ENCODE measurements at places on chromosomes 16 and 17. TPM values are rescaled to one million over a fixed set of nuclear protein-coding genes. Genes with fewer than 3 reads are reported as not detected.

GRCh38 chr17:69978056-69978646, 96.9 kb upstream of the KCNJ16 start:
- DNase-seq, result no peak

DNA sequence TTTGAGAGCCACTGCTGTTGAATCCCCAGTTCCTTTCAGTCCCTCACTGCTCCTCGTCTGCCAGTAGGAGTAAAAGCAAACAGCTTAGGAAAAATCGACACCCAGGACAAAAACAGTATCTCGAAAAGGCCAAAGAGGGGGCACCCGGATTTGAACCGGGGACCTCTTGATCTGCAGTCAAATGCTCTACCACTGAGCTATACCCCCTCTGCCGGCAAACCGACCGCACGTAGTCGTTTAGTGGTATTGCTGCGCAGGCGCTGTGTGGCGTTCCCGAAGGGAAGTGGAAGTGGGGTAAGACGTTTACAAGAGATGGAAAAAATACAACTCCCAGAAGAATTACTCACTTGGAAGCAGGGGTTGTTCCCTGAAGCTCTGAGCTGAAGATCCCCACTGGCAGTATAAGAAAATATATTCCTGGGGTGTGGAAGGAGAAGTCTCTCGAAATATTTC, 2.2 kb upstream of the PLXDC1 start:
- DNase-seq, result peak; percentile 84

The ACSM2A gene
- not detected for total RNA-seq

GRCh38 chr16:79150632-79151310, 449.8 kb downstream of the MAF start:
- DNase-seq, result no peak

- DNase-seq, result no peak
Observed at GRCh38 chr17:29068818-29069217, 25.9 kb downstream of the PIPOX start.

The DNAAF8 gene
- 0.36 TPM for total RNA-seq

The TLCD3B gene
- 0.12 TPM for total RNA-seq

DNA sequence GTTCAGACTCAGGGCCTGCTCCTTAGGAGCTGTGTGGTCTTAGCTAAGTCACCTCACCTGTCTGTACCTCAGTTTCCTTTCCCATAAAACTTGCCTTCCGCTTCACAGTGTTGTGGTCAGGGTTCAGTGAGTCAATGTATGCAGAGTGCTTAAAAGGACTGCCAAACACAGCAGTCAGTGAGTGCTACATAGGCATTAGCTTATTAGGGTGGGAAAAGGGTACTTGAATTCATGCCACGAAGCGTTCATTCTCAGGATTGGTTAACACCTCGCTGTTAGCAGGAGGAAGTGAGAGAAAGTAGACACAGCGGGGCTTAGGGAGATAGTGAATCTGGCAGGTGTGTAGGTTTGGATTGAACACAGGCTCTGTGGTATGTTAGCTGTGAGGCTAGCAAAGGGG, 155.2 kb downstream of the SHISA9 start:
- no peak for DNase-seq

DNA sequence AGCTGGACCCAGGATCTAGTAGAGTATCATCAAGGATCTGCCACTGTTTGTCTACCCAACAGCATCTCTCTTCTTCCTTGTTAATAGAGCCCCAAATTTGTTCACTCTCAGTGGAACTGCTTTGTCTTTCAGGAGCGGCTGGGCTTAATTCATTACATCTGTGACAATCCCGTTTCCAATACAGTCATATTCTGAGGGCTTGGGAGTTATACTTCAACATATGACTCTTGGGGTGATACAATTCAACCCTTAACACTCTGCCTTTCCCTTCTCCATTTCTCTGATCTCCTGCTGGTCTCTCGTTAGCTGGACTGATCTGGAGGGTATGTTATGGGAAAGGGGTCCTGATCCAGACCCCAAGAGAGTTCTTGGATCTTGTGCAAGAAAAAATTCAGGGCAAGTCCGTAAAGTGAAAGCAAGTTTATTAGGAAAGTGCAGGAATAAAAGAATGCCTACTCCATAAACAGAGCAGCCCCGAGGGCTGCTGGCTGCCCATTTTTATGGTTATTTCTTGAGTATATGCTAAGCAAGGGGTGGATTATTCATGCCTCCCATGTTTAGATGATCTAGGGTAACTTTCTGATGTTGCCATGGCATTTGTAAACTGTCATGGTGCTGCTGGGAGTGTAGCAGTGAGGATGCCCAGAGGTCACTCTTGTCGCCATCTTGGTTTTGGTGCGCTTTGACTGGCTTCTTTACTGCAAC, 42.4 kb downstream of the IQCK start:
- DNase-seq, result no peak

GRCh38 chr17:1754430-1755112, 7.3 kb upstream of the SERPINF1 start:
- DNase-seq, result no peak

DNA sequence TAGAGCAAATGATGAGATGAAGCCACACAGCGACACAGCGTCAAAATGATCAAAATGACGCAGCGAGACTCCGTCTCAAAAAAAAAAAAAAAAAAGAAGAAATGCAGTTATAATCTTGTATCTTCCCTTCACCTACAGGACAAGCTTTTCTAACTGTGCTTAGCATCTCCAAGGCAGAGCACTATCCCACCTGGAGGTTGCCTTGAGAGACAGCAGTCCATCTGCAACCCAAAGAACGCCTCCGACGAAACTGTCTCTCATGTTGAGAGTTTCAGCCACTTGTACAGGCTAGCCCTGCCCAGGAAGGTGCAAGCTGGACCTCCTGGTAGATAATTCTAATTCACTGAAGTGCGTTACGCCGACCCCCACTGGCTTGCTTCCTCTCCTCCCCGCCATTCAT, 46.7 kb upstream of the GCSH start:
- DNase-seq, result no peak

The ADAM11 gene
- total RNA-seq, result 0.12 TPM

The BRICD5 gene
- 0.96 TPM for total RNA-seq

The PIK3R5 gene
- total RNA-seq, result 0.88 TPM

GRCh38 chr16:11946433-11946832, 4.6 kb upstream of the NPIPB2 start:
- DNase-seq, result no peak

DNA sequence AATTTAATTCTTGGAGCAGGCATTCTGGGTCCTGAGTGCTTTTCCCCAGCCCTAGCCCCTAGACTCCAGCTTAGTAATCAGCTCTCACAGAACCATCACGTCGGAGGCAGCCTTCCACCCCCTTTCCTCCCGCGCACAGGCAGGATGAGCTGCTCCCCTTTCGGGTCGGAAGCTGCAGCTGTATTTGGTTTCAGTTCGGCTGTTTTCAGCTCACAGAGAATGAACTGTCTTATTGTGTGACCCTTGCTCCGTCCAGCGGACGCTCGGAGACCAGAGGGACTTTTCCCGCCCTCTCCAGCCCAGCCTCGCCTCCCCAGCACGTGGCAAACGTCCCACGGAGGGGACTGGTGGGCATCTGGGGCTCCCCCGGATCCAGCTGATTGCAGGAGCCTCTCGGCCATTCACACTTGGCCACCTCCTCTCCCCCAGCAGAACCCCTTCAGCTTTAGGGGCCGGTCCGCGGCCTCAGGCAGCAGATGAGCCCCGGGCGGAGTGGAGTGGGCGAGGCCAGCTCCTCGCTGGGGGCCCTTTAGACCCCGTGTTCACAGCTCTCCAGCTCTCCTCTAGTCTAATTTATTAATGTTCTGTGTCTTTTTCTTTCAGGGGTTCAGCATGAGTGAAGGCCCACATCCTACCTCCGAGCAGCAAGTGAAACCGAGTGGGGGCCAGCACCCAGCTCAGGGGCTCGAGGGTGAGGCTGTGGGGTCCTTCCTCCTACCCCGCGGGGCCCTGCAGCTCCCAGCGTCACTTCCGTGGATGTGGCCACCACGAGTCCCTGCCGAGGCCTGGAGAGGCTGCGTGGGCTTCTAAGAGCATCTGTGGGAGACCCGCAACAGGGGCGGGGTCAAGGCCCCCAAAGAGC, 863 bp upstream of the UTS2R start:
- peak; percentile 26 for DNase-seq

GRCh38 chr16:25064937-25065336, 46.6 kb upstream of the LCMT1 start:
- DNase-seq, result peak; percentile 39

The CDH15 gene
- 0.59 TPM for total RNA-seq

The BEAN1 gene
- 1.7 TPM for total RNA-seq

GRCh38 chr17:1237471-1237870, 32.8 kb upstream of the BHLHA9 start:
- DNase-seq, result no peak

The OVCA2 gene
- 67.5 TPM for total RNA-seq

The RNF151 gene
- not detected for total RNA-seq

DNA sequence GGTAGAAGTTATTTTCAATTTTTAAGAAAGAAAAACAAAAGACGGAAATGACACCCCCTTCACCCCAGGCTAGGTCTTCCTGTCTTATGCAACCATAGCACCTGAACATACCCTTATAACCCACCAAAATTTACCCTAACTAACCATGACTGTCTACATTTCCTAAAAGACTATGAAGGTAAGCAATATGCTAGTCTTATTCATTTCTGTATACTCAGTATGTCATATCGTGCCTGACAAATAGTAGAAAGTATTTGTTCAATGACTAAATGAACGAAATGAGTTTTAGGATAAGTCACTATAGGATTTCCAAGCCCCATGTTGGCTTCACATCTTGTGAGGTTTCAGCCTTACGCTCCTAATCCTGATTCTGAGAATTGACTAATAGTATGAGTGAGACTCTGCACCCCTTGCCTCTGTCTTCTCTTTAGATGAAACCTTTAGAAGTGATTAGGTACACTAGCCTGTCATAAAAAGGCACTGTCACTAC, 6.5 kb downstream of the ADAT1 start:
- DNase-seq, result no peak

DNA sequence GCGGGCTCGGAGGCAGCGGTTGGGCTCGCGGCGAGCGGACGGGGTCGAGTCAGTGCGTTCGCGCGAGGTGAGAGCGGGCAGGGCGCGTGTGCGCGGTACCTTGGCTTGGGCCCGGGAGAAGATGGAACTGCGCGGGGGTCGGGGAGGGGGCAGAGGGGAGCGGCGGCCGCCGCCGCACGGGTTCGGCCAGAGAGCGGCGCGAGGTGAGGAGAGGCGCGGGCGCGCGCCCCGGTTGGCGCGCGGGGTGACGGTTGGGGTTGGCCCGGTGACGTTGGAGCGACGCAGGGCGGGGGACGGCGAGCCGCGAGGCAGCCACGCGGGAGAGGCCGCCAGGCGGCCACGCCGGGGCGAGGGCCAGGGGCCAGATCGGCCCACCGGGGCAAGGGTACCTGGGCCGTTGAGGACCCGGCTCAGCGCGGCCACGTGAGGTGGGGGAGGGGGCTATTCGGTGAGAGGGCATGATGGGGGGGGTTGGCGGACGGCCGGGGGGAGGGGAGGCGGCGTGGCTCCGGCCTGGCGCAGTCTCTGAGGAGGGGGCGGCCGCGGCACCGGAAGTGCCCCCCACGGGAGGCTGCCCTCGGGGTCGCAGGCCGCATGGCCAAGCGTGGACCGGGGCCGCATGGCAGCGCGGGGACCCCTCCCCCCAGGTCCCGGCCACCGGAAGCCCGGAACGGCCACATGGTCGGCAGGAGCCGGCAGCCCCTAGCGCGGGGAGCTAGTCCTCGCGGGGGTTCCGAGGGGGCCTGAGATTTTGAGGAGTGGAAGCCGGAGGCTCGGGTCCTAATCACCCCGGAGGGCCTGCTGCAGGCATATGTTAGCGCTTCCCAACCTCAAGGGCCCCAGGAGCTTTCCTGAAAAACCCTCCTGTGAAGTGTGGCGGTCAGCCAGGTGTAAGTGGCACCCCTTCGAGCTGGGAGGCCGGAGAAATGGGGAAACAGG, 527 bp downstream of the EIF5A start:
- no peak for DNase-seq

DNA sequence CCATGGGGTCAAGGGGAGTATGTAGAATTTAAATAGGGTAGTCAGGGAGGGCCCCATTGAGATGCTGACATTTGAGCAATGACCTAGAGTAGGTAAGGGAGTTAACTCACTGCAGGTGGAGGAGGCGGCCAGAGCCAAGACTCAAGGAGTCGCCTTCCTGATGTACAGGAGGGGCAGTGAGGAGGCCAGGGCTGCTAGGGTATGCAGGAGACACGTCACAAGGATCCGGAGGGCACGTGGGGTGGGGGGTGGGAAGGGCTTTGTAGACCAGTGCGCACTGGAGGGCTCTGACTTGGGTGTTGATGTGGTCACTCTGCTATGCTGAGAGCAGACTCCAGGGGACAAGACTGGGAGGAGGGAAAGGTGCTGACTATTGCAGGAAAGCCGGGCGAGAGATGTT, 37.5 kb downstream of the SPECC1 start:
- no peak for DNase-seq

The ZMYND15 gene
- total RNA-seq, result not detected

The KRTAP1-1 gene
- total RNA-seq, result not detected

The APOBR gene
- not detected for total RNA-seq

DNA sequence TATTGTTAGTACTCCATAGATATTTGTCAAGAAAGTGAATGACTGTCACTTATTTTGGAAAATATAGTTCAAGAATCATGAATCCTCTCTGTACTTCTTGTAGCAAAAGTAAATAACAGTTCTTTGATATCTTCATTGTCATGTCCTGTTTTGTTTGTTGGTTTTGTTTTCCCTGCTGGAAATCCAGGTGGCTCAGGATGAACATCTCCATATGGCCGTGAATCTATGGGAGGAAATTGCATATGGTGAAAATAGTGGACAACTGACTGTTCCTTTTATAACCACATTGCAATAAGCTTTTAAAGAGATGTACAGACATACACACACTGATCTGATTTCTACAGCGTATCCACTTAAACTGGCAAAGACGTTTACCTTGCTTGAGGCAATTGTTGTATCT, 637.0 kb upstream of the RBFOX1 start:
- no peak for DNase-seq

The SLC9A5 gene
- 0.98 TPM for total RNA-seq

- DNase-seq, result no peak
Observed at GRCh38 chr16:85011846-85012284, 530 bp upstream of the ZDHHC7 start.

GRCh38 chr17:79544142-79544914, 66.5 kb downstream of the RBFOX3 start:
- DNase-seq, result no peak

DNA sequence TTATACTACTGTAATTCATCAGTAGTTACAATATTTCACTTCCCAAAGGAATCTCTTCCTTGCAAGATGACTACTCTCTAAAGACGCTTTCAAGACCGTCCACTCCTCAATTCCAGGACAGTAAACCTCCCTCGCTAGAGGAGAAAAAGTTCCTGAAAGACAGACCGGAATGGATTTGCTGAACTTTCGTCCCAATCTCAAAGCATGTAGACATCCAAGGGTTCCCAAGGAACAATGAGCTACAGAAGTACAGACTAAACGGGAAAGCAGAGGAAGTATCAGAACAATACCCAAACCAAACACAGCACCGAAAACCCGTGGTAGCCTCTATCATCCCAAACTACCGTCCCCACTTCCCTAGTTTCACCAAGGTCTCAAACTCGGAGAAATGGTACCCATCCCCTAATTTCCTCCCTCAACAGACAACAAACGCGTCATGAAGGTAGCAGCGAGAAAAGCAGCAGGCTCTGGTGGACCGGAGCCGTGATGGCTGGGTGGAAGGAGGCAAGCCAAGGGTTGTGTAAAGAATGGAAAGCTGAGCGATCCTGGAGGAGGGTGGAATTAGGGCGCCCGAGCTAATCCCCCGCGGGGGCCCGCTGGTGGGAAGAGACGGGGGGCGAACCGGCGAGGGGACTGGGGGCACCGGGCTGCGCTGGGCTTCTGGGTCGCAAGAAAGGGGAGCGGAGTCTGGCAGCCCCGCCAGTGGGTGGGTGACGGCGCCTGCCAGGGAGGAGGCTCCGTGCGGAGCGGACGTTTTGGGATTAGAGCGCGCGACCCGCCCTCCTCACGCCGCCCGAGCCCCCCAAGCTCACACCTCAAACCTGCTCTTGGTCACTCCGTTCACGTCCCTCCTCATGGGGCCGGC, 647 bp downstream of the FBXL20 start:
- DNase-seq, result no peak

GRCh38 chr17:16379654-16380053, 1.2 kb upstream of the UBB start:
- DNase-seq, result no peak
